Kidney glomerular epithelial cell (primary cell): ENCODE measurements at places on chromosomes 6 and 20.

DNA sequence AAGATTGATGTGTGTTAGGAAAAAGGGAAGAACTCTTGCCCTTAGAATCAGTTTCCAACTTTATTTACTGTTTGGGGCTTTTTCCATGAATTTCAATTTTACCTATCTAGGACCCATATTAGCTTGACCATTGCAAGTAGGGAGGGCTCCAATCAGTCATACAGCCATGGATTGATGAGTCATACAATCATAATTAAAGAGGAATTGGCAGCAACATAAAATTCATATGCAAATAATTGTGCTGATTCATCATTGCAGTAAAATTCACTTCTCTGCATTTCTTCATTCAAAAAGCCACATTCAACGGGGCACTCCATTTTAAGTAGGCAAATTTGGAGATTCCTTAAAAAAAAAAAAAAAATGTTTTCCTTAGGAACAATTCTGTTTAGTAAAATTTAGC, 1016.4 kb downstream of the KIF16B start:
- DNase-seq: no peak

DNA sequence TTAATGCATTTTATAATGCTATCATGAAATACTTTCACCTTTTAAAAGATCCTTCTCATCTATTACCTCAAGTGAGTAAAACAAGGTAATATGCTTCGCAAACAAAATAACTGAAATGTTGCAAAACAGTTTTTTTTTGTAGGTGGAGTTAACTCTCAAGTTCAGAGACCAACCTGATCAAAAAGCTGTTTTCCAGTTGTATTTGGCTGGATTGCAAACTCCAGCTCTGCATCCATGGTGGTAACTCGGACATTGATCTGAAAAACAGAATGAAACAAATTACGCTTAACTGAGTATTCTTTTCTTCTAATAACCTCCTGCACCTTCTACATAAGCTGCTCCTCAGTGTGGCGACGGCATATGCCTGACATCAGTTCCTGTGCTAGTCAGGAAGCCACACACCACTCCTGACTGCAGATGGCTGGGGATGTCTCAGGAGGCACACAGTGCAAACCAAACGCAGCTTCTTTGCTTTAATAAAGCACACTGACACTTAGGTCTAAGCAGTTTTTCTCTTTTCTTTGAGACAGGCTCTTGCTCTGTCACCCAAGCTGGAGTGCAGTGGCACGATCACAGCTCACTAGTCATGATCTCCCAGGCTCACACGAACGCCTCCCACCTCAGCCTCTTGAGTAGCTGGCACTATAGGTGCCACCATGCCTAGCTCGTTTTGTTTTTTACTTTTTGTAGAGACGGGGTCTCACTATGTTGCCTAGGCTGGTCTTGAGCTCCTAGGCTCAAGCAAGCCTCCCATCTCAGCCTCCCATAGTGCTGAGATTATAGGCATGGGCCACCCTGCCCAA, 29.9 kb downstream of the EZR start:
- DNase-seq: no peak

DNA sequence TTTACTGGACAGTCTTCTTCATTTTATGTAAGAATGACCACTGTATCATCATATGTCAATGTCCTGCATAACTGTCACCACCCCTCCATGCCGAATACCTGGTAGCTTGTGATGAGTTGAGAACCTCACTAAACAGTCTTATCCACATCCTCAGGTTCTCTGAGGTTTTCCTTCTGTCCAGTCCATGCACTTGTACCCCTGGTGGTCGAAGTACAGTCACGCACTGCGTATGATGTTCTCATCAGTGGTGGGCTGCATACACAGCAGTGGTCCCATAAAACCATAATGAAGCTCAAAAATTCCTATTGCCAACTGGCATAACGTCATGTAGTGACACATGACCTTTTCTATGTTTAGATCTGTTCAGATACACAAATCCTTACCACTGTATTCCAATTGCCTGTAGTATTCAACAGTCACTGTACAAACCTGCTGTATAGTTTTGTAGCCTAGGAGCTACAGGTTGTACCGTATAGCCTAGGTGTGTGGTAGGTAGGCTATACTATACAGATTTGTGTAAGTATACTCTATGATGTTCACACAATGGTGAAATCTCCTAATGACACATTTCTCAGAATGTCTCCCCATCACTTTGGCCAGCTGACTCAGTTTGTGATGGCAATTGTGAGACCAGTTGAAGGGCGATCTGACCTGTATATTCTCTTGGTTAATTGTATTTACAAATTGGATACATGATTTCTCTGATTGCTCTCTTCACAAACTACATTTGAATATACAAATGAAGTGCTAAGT, 31.3 kb upstream of the SDCBP2 start:
- no peak for DNase-seq

DNA sequence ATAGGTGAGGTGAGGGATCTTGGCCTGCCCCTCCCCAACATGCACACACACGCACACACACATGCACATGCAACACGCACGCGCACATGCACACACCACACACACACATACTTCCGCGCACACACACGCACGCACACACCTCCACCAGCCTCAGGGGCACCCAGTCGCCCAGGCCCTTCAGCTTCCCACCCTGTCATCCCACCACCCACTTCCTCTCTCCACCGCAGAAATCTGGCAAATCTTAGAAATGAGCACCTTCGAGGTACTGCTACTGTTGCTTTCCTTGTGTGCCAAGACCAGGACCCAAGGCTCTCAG, 1.2 kb downstream of the SPDEF start:
- DNase-seq: no peak

- DNase-seq: no peak
Measured at GRCh38 chr6:133887156-133887879, 1.6 kb upstream of the TCF21 start.

DNA sequence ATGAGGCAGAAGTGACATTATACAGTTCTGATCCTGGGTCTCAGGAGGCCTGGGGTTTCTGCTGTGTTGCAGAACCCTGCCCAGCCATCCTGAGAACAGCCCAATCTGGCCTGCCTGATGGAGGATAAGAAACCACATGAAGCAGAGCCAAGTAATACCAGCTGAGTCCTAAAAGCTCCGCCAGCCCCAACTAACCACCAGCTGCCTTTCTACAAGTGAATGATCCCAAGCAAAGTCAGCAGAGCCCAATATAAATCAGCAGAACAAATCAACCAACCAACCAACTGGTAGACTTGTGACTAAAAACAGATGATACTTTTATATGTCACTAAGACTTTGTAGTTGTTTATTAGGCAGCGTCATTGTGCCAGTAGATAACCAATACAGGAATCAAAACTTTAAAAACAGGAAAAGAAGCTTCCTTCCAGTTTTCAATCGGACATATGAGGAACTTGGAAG, 52.1 kb downstream of the SNX5 start:
- DNase-seq: no peak
